HT1080 (cell line): ENCODE measurements at places on chromosomes 3 and 15. TPM values are rescaled to one million over a fixed set of nuclear protein-coding genes. Genes with fewer than 3 reads are reported as not detected.
A peak's percentile ranks its signal among the peaks of the same experiment; 100 is the strongest.

- no peak for DNase-seq
Measured at GRCh38 chr15:77499087-77499760, 78.5 kb downstream of the HMG20A start.

GRCh38 chr3:13134879-13135206 is 61.6 kb upstream of the IQSEC1 start:
- no peak for DNase-seq

DNA sequence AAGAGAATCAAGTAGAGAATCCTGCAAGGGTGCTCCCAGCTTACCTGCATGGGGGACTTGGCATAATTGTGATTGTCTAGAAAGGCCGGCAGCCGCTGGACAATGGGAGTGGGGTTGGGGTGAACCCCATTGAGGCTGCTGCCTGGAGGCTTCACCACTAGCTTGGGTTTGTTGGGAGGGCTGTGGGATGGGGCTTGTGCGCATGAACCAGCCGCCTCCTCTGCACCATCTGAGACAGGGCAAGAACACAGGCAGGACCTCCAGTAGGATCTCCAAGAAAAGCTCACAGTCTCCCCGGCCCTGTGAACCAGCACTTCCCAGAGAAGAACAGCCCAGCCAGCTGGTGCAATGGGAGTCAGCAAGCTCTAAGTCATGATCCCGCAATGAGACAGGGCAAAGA is 39.8 kb downstream of the SEMA3G start:
- no peak for DNase-seq

DNA sequence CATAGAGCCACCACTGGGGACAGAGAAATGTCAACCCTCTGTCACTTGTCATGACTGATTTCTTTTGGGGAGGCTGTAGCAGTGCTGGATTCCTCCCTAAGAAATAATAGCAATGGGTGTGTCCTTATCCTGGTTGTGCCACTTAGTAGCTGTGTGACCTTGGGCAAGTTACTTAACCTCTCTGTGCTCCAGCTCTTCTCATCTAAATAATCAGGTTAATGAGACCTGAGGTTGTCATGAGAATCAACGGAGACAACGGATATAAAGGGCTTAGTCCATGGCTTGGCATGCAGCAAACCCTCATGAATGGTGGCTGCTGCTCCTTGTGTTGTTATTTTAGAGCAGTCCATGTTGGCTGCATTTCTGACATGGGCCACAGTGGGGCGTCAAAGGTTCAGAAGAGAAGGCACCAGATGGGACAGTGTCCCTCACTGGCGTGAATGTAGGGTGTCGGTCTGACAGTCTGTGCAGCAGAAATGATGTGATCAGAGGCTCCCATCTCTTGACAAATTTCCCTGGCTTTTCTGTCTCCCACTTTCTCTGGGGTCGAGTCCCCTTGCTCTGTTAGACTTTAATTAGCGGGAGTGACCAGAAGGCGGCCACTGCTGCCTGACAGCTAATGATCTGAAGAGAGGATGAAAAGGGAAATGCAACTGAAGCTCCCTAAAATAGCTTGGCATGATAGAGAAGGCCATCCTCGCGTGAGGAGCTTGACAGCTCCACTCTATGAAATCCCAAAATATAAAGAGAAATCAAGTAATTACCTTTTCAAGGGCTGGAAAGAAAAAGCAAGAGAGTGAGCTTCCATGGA is 209.4 kb downstream of the CADPS start:
- DNase-seq: peak; percentile 79

- no peak for DNase-seq
Measured at GRCh38 chr3:106485802-106486201, 617.0 kb upstream of the CBLB start.

DNA sequence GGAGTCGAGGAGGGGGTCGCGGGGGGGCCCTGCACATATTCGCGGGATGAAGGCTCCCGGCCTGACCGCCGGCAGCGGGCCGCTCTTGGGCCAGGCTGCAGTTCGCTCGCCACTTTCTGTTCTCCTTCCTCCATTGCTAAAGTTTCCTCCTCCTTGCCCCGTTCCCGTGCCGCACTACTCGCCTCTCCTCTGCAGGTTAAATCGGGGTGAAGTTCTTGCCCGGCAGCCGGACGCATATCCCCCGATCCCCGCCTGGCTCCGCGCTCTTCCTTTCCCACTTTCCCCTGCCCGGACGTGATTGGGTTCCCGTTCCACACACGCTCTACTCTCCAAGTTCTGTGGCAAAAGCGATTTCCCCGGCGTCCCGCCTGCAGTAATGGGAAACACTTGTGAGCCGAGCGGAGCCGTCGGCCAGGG is 556 bp downstream of the CRYBG3 start:
- DNase-seq: peak; percentile 37

- no peak for DNase-seq
Measured at GRCh38 chr15:89756897-89757296, 5.8 kb upstream of the MESP1 start.

GRCh38 chr3:132709761-132710160 is 12.4 kb downstream of the NPHP3 start:
- DNase-seq: no peak

DNA sequence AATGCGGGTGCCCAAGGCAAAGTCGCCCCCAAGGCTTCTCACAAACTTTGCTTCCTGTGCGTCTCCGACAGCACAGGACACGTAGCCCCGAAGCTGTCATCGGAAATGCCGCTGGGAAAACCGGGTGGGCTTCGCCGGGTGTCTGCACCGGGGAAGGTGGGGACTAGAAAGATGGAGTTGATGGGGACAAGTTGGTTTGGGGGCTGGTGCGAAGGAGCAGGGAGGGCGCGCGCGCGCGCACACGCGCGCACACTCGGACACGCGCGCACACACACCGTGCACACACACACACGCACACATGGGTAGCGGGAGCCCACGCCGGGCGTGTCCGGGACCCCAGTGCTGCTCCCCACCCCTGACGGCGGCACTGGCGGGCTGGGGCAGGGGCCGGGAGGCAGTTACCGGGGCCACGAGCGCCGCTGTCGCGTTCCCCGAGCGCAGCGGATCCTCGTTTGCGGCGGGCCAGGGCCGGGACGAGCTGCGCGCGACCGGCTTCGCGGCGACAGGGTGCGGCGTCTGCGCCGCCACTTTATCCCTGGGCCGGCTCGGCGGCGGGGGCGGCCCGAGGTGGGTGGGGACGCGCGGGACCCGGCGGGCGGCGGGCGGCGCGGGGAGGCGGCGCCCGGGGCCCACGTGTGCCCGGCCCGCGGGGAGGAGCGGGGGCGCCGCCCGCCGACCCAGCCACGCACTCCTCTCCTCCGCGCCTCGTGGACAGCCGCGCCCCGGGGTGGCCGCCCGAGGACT is 539 bp upstream of the MGLL start:
- DNase-seq: no peak

DNA sequence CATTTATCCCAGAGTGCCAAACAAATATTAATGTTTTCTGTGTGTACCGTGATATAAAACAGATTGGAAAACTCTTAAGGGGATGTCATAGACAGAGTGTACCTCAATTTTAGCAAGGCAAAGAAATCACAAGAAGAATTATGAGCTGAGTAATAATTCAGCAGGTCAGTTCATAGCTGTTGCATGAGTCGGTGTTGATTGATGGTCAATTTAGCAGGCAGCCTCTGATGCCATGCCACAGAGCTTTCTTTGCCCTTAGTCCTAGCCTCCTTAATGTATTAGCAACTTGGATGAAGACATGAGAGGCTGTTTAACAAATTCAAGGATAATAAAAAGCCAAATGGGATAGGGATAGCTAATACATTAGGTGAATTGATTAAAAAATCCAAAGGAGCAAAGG is 6.8 kb downstream of the SLC35A5 start:
- peak; percentile 29 for DNase-seq

DNA sequence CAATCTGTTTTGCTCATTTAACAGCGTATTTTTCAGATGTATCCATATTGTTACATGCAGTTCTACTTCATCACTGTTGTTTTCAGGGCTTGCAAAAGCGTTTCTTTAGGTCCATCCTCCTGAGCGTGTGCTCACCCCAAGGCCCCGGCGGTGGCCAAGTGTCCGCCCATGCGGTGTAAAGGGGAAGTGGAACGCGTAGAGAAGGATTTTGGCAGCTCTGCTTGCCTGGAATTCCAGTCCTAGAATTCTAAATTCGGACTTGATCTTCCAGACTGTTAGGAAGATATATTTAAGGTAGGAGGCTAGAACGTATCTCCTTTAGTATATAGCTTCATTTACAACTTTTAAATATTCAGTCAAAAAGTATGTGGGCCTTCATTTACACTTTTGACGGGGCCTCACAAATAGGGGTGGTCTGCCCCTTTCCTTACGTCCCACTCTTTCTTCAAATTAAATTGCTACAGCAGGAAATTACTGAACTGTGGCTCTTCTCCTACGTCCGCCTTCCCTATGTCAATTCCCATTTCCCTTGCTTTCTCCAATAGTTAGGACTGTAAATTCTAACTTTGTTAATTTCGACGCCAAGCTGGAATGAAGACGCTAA is 609 bp upstream of the TBC1D23 start:
- no peak for DNase-seq

DNA sequence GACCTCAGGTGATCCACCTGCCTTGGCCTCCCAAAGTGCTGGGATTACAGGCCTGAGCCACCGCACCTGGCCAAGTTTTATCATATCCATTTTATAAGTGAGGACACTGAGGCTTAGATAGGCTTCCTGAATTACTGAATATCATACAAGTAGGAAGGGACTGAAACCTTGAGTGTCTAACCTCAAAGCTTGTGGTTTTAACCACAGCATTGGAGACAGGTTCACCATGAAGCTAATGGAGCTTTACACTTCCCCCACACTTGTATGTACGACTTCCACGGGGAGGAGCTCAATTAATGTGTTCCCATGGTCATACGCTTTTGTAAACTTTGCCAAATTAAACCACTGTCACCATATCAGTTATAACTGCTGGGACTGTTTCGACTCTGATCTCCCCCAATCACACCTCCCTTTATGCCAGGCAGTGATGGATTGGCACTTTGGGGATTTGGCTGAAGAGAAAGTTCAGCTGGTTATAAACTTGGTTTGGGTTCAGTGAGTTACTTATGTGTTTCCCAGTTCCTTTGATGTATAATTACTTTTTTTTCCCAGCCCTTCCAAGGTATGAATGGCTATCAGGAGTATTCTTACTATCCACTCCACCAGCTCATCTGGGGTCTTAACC is 38.4 kb upstream of the MEIS2 start:
- DNase-seq: no peak

- peak; percentile 30 for DNase-seq
Measured at GRCh38 chr3:149415484-149415883, 38.0 kb upstream of the TM4SF1 start.

GRCh38 chr3:112134335-112135124 is 1.5 kb upstream of the GCSAM start:
- DNase-seq: no peak

Gene HCLS1
- 45.9 and 55.1 TPM in 2 replicates for total RNA-seq

Gene SOX2
- not detected in 2 replicates for total RNA-seq

Gene TM4SF1
- total RNA-seq: 508 and 543 TPM in 2 replicates

Gene PARL
- total RNA-seq: 102 and 114 TPM in 2 replicates

Gene MUSTN1
- total RNA-seq: 0.30 TPM in 1 of 2 replicates, not detected in the other

Gene APOD
- total RNA-seq: not detected in 2 replicates

Gene GPR156
- 0.11 and 0.40 TPM in 2 replicates for total RNA-seq

Gene ERICH6
- total RNA-seq: not detected in 2 replicates

Gene FBXL2
- total RNA-seq: 5.9 and 7.1 TPM in 2 replicates

Gene P2RY1
- 5.1 and 5.6 TPM in 2 replicates for total RNA-seq
